Umbilical cord (tissue), 2 donors: ENCODE measurements at places on chromosomes 5 and 9.

- no peak for DNase-seq
Measured at GRCh38 chr5:33810491-33811120, 81.2 kb downstream of the ADAMTS12 start.

DNA sequence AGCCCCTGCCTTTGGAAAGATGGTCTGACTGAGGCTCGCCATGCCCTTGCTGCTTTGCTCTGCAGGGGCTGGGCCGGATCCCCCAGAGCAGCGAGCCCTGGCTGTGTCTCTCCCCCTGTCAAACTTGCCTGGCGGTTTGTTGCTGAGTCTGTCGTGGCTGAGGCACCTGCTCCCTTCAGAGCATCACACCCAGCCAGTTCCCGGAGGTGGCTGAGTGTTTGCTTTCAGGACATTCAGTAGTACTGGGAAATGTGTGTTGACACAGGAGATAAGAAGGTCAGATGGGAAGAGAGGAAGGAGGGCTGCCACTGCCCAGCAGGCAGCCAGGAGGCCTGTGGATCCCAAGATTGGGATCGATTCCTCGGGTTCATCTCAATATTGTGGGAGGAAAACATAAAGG is 62.9 kb downstream of the GADD45G start:
- no peak for DNase-seq

GRCh38 chr5:135045488-135045887 is 11.5 kb upstream of the PITX1 start:
- DNase-seq, result no peak

GRCh38 chr9:5920860-5921328 is 30.2 kb downstream of the MLANA start:
- DNase-seq, result no peak

DNA sequence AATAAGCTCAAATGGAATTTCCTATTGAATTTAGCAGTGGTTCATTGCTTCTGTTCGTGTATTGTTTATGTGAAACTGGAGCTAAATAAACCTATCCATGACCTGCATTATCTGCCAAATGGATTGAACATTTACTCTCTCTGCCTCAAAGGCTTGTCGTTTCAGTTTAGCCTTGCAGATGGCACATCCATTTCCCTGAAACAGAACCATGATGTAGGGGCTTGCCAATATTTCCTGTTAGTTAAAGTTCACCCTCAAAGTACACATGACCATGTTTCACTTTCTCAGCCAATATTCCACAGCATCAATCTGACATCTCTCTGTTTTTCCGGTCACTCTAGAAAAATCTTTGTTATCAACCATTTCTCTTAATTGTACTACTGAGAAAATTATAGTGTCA is 545.3 kb downstream of the TAF11L14 start:
- no peak for DNase-seq
